ENCODE measurements at places on chromosomes 2 and 18.

- DNase-seq = no peak
These were observed 416.6 kb downstream of the NRXN1 start for GRCh38 chr2:50615291-50615690.

- no peak for DNase-seq
These were observed 5.9 kb downstream of the RIOK3 start for GRCh38 chr18:23458830-23459529.

- no peak for DNase-seq
These were observed 48.9 kb upstream of the EMILIN2 start for GRCh38 chr18:2797951-2798350.

DNA sequence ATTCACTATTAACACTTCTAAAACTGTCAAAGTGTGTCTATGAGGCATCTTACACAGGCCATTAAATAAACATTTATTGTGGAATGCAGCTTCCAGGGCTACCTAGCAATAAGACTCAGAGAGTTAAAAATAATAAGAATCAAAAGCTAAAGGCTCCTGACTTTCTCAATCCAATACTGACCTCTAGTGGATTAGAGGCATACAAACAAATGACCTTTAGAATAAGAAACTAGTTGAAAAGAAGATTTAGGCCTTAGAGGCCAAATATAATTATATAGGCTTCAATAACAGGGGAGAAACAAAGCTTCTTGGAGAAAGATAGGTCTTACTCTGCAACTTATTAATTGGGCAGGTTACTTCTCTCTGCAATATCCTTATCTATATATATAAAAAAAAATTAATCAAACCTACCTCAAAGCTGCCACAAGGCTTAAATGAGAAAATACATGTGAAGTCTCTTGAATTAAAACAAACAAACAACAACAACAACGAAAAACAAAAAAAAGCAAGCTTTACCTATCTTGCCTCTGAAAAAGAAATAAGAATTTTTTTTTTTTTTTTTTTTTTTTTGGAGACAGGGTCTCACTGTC, 246.1 kb downstream of the EXOC6B start:
- DNase-seq = no peak

GRCh38 chr2:190891889-190892288, 11.3 kb downstream of the GLS start:
- no peak for DNase-seq

GRCh38 chr2:239231231-239232194, 169.3 kb downstream of the HDAC4 start:
- no peak for DNase-seq

DNA sequence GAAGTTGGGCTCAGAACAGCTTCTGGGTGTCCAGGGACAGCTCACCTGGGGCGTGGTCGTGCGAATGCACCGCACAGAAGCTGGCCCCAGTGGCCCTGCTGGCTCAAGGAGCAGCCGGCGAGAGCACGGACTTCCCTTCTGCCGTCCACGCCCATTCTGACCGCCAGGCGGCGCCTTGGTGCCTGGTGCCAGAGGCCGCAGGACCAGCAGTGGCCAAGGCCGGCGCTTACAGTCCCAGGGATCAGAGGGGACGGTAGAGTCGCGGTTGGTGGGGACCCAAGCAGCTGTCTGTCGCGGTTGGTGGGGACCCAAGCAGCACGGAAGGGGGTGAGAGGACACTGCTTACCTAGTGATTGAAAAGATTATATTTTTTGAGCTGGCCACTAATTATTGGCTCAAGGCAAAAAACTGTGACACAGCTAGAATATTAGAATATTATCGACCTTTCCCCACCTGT, 25.7 kb downstream of the NPPC start:
- DNase-seq = no peak

DNA sequence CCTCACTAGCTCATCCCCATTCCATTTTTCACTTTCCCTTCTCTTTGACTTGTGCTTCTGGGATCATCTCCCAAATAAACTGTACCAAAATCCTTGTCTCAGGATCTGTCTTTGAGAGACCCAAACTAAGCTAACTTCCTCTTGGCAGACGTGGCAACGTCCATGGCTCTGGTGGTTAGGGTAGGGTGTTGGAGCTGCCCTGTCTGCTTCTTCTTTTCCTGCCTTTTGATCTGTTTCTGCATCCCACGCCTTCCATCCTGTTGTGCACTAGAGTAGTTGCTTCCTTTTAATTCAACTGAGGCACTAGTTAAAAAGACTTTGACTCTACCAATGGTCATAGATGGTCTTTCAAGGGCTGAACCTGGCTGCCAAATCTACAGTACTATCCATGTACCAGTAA, 5.5 kb upstream of the MAP4K4 start:
- no peak for DNase-seq

- DNase-seq = peak; percentile 67
These were observed 115.7 kb upstream of the SLC1A4 start for GRCh38 chr2:64873472-64873924.

- DNase-seq = no peak
These were observed 10.2 kb upstream of the TFCP2L1 start for GRCh38 chr2:121294881-121295840.

GRCh38 chr18:32349728-32350395, 120.8 kb downstream of the GAREM1 start:
- DNase-seq = no peak

GRCh38 chr18:32335228-32335627, 135.5 kb downstream of the GAREM1 start:
- no peak for DNase-seq

DNA sequence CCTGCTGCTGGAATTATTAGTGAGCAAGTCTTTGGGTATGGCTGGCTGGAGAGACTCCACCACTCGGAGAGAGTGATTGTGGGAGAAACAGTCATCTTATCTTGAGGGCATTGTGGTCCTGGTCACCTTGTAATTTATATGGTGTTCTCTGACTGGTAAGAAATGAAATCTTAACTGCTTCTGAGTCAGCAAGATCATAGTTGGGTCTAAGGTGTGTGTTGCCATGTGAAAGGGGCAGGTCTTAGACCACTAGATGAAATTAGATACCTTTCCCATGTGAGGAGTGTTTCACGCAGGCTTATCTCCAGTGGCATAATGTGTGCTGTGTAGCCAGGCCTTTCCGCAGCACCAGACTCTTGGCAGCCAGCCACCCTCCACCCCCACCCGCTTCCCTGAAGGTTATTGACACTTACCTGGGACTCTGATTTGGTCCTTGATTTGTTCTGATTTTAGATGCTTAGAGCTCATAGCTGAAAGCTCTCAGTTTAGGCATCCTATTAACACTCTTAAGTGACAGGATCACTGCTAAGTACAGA, 7.7 kb downstream of the MAPRE3 start:
- DNase-seq = no peak

GRCh38 chr2:109517118-109517889, 96.5 kb downstream of the SEPTIN10 start:
- DNase-seq = no peak

GRCh38 chr2:115491186-115491793, 1048.8 kb downstream of the DPP10 start:
- no peak for DNase-seq

GRCh38 chr2:31811482-31811881, 199.3 kb downstream of the MEMO1 start:
- no peak for DNase-seq

DNA sequence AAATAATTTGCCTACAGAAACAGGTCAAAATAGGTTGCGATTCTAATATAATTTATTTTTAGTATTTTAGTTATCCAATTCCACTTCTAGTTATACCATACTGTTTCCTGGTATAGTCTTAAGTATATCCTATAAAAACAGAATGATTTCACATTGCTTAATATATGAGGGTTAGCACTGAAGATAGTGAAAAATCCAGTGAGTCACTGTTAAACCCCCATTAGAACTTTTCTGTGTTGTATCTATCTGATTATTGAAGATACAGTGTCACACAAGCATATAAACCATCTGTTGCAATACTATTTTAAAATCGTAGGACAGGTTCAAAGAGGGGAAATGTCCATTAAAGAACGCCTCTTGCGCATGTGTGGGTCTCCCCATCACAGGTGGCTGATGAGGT, 110.0 kb downstream of the FEZ2 start:
- no peak for DNase-seq

GRCh38 chr2:185242462-185242861, 496.1 kb upstream of the FSIP2 start:
- no peak for DNase-seq

DNA sequence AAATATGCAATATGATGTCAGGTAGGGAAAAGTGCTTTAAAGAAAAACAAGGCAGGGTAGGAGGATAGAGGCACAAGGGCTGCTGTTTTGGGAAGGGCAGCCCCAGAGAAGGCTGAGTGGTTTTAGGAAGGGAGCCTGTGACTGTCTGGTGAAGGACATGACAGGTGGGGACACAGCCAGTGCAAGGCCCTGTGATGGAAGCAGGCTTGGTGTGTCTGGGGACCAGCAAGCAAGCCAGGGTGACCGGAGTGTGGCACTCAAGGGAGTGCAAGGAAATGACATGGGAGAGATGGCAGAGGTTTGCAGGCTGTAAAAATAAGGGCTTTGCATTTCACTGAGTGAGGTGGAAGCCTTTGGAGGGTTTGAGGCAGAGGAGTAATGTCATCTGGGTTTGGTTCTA, 62.0 kb downstream of the LTBP1 start:
- no peak for DNase-seq

DNA sequence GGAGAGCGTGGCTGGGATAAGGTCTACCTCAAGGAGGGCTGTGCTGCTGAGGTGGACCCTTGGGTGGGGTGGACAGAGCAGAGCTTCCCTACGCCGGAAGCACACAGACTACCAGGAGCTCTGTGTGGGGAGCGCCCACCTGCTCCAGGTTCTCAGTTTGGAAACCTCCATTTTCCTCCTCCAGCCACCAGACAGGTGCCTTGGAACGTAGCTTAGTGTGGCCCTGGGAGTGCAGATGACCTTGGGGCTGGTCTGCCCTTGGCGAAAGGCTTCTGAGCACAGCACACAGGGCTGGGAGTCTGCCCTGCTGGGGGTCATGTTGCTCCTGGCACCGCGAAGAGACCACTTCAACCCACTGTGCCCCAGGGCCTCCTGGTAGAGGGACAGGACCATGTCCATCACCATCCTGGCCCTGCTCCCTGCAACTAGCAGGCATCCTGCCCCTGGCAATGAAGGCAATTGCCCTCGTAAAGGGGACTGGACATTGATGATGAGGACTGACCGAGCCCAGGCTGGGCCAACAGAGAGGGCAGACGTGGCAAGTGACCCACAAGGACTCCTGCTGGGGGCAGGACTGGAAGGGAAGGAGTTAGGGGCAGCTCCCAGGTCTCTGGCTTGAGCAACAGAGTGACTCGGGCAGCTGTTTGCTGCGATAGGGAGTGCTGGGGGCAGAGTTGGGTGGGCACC, 214.7 kb downstream of the CYP26B1 start:
- no peak for DNase-seq

DNA sequence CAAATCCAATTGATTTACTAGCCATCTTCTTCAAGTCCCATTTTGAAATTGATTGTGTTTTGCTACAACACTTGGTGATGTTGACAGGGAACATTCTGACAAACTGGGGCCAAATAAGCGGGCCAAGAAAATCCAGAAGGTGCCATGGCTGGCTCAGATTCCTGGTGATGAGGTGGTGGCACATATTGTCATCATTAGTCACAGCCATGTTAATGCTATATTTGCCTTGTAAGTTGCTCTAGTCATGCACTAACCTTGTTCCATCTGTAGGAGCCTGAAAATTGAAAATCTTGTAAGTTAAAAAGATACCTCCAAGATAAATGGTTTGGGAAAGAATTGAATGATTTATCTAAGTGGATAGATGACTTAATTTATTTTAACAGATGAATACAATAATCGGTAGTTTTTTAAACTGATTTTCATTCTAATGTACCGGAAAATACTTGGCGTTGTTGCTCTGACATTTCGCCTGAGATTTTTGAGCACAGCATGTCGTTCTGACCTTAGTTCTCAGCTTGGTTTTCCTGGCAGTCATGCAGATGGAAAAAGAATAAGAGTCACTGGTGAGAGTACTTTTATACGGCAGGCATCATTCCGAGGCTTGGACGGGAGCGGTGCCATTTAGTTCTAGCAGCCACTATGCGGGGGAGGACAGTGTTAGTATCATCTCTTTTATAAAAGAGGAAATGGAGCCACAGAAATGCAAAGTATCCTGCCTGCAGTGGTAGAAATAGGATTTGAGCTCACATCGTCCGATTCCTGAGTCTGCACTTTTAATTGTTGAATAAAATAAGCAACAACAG, 133.9 kb downstream of the ZNF532 start:
- DNase-seq = no peak

- DNase-seq = no peak
These were observed 124.2 kb upstream of the SIX3 start for GRCh38 chr2:44817256-44817655.

GRCh38 chr18:79972720-79973119, 8.3 kb downstream of the HSBP1L1 start:
- DNase-seq = no peak

- no peak for DNase-seq
These were observed 296.9 kb downstream of the SATB2 start for GRCh38 chr2:199160677-199161465.

DNA sequence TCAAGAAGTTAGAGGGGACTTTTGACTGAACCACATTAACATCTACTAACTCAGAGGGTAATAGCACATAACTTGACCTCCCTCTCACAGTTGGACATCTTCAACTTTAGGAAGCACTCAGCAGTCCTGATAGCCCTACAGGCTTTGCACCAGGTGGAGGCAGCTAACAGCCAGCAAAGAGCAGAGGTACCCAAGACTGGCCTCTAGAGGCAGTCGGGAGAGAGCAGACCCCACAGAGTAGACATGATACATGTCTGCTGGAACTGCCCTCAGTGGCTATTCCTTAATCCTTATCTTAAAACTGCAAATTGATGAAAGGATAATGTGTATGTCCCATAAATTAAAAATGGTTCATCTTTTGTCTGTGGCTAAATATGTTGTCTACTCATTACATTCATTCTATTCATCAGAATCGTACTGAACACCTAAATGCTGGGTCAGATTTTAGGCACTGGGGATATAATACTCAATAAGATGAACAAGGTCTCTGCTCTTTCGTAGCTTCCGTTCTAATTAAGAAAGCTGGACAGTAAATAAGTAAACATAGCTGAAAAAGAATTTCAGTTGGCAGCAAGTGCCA, 49.8 kb downstream of the CAB39 start:
- DNase-seq = peak; percentile 8

DNA sequence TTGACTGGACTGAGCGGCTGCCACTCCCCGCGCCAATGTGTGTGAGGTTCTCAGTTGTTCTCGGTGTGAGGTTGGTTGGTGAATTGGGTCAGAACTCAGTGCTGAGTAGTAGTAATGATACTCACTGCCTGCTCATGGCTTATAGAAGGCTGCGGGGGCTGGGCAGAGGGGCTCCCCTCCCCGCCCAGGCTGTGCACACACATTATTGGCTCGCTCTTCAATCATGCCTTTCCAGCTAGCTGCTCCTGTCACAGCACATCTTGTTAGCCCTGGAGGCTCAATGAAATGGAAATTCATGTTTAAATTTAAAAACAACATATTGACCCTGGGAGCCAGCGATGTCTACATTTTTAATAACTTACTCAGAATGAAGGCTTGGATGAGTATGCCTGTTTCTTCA, 152.8 kb downstream of the CELF4 start:
- DNase-seq = no peak

Data from stimulated activated CD8-positive, alpha-beta memory T cell treated with anti-CD3 and anti-CD28 coated beads, Interleukin-7, amount 100 ng/mL, for 1 hour (primary cell).